AG09319 (cell line): ENCODE measurements at places on chromosomes 4 and X.

- no peak for DNase-seq
Measured at GRCh38 chr4:185626798-185627197, 91.5 kb upstream of the PDLIM3 start.

DNA sequence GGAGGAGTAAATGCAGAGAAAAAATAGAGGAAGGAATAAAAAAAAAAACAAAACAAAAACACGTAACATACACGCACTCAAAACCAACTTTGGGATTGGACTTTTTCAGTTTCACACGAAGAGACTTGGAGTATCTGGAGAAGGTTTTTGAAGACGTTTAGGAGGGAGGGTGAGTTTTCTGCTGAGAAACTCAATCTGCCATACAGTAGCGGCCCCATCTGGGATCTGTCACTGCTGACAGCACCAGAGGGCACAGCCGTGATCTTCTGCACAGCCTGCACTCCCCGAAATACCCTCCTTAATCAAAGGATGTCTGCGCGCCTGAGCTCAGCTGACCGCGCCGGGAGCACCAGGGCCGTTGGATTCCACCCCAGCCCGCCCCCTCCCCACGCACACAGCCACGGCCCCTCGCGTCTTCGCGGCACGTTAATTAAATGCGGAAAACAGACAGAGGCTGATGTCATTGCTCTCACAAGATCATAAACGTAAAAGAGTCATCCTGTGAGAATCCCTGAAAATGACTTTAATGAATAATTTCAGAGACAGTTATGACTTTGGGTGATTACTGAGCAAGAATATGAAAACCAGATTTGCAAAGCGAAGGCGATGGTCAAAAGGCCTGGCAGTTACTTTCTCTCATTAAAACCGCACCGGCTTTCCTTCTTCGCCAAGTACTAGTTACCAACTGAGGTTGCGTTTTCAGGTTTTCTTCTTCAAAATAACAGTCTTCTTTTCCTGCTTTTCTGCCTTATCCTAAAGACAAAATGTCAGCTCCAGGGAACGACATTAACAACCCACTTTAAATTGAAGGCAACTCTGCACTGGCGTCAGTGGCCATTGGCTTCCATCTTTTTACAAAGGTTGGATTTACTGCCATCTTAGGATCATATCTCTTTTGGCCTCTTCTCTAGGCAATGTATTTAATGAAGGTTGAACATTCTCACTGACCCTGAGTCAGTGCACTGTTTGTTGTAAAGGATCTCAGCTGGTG is 10.6 kb downstream of the HAND2 start:
- DNase-seq = no peak

DNA sequence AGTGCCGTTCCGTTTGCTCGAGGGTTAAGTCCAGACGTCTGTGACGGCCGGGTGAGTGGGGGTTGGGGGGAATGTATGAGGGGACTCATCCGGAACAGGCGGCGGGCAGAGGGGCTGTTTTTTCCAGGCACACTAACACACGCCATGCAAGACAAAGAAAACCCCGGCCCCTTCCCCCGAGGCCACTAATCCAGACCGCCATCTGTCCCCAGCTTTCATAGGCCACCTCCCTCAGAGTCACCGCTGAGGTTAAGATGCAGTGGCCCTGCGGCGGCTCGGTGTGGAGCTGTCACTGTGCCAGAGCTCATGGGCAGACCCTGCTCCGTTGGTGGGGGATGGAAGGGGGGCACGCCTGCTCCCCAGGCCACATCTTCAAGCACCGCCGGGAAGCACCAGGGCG is 34.1 kb downstream of the SORCS2 start:
- DNase-seq = no peak

DNA sequence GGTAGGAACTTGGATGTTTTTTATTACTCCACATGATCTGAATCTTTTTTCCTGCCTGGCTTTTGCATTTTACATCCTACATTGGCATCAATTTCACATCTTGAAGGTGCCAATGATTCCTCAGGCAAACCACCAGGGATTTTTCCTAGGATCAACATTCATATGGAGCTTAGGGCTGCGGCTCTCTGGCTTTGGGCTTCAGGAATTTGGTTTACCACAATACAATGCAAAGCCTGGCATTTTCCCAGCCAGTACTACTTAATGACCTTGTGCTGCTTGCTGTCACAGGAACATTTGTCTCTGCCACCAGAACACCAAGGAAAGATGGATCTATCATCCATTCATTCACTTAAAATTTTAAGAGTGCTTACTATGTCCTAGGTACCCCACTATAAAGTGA is 180.7 kb downstream of the PDGFC start:
- no peak for DNase-seq

- DNase-seq = no peak
Measured at GRCh38 chr4:180380733-180381132, 1862.5 kb upstream of the TENM3 start.

GRCh38 chr4:101806914-101807313 is 16.4 kb downstream of the BANK1 start:
- no peak for DNase-seq

- no peak for DNase-seq
Measured at GRCh38 chr4:184764601-184765000, 30.7 kb upstream of the CENPU start.

- DNase-seq = no peak
Measured at GRCh38 chr4:45442466-45442865, 681.4 kb downstream of the GABRG1 start.

- DNase-seq = no peak
Measured at GRCh38 chr4:54230484-54231418, 1.7 kb downstream of the PDGFRA start.

DNA sequence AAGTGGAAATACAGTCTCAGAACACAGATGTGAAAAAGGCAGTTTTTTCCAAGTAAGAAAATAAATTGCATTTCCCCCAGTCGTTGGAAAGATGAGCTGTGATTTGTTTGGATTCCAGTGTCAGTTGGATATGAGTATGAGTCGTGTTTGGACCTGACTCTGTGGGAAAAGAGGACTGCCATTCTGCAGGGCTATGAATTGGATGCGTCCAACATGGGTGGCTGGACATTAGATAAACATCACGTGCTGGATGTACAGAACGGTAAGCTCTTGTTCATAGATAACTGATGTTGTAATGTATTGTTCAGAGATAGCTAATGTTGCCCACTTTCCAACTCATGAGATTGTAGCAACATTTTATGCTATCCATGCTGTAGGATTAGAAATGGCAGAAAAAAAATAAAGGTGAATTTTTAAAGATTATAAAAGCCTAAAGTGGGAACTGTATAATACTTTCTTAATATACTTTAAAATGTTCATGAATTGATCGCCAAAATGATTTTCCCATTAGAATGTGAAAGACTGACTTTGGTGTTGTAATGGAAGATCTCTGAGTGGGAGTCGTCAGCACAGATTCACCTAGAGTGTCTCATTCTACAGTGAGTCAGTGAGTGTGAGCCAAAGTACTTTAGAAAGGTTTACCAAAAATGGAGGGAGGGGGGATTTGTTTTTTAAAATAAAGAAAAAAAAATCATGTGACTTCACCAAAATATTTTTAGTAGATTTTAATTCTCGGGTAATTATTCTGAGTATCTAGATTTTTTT is 178.7 kb downstream of the DCTD start:
- no peak for DNase-seq

GRCh38 chrX:1480082-1480785 is 27.5 kb upstream of the ASMTL start:
- no peak for DNase-seq

DNA sequence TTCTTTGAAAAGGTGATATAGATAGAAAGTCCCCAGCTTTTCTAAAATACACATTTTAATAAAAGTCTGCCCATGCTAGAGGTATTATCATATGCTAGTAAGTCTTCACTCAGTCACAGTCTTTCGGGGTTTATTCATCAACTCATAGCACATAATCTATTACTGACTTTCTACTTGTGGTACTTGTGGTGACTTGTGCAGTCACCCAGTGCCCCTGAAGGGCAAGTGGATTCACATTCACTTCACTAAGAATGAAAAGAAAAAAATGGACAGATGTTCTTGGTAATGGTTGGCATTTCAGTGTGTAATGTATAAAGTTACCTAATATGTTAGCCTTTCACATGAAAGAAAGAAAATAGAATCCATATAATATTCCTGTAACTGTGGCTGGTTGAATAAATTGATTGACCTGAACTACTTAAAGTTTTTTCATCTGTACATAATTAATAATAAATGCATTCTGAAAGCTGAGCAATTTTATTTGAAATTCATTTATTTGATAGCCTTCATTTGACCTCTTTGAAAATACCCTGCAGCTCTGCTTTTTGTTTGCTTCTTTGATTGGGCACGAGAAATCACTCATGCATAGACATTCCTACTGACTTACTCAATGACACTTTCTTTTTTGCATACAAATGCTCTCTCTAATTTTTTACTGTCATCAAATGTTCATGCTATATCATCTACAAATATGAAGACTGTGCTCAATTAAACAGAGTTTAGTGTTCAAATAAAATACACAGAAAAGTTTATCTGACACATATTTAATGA is 39.5 kb upstream of the ZNF330 start:
- no peak for DNase-seq

DNA sequence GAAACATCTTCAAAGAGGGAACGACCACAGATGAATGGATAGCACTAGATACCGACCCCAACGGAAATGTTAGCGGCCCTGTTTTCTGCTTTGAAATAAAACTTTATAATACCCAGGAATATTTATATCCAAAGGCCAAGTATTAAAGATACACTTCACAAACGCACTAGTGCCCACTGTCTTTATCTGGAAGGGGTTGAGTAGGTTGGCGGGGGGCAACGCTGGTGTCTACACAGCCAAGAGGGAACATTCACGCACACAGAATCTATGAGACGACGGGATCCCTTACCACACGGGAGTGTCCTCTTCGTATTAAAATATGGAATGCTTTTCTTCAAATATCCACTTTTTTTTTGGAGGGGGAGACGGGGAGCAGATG is 3.3 kb downstream of the HAND2 start:
- no peak for DNase-seq

GRCh38 chr4:25666031-25666630 is 10.5 kb downstream of the SLC34A2 start:
- no peak for DNase-seq

DNA sequence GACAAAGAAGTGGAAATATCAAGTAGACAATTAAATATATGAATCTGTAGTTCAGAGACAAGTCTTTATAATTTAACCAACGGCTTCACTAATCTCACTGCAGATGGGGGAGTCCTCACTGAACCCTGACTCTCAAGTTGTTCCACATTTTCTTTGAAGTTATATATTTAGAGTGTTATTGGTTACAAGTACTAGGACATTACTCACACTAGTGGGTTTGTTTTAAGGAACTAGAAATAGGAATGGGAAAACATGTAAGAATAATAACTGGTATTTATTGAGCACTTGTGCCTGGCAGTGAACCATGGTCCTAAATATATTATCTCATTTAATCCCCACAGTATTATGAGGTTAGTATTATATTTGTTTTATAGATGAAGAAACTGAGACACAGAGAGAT is 22.0 kb downstream of the MND1 start:
- no peak for DNase-seq

DNA sequence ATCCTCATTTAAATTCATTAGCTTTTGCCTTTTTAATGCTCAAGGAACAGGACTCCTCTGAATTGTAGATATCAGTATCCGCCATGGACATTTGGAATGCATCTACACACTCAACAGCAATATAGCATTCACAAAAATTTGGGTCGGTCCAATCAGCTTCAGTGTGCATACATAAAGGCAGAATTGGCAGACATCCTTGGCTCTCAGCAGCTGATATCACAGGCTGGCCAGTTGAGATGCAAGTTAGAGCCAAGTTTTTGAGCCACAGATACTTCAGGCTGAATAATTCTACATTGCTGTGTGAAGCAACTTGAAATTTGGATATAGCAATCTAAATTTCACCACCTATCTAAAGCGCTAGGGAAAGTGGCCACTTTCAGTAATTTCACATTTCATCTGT is 821.1 kb downstream of the PCDH19 start:
- no peak for DNase-seq

GRCh38 chrX:35380808-35381700 is 417.1 kb upstream of the MAGEB16 start:
- DNase-seq = no peak

- DNase-seq = no peak
Measured at GRCh38 chr4:121199742-121200561, 35.8 kb upstream of the TNIP3 start.

GRCh38 chr4:31088600-31089230 is 368.5 kb downstream of the PCDH7 start:
- DNase-seq = no peak

- no peak for DNase-seq
Measured at GRCh38 chr4:176193126-176193525, 2.3 kb downstream of the SPATA4 start.

DNA sequence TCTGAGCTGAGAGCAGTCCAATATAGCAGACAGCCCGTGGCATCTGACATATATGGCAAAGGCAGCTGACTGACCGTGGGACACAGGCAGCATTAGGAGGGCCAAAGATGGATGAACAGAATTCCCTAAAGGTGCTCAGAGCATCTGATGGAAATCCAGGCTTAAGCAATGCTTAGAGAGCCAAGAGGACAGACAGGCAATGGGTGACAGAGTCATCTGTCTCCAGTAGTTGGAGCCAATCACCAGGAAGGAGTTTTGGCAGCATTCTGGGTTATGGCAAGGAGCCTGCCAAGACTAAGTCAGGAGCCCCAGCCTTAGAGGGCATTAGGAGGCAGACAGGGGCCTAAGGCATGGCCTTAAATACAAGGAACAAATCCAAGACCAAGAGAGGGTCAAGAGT is 153.3 kb upstream of the USP9X start:
- DNase-seq = no peak

DNA sequence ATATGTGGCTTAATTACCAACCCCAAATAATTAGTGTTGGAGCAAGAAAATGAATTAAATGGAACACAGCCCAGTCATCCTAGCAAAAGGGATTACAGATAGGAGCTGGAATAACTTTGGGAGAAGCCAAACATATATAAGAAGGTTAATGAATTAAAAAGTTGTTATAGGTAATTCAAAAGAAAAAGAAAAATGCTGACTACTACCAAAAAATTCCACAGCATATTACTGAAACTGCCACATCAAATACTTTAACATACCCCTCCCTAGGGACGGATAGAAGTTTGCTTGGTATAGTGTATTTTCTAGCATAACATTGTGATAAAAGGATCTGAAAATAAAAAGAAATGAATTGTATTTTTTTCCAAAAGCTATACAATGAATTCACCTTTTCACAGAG is 99.5 kb downstream of the ENOX2 start:
- no peak for DNase-seq

GRCh38 chr4:132108784-132109183 is 1040.3 kb upstream of the PCDH10 start:
- no peak for DNase-seq

- no peak for DNase-seq
Measured at GRCh38 chr4:97643179-97643578, 500.1 kb downstream of the STPG2 start.
